ENCODE measurements at places on chromosomes 6 and 20.

- peak; percentile 9 for DNase-seq
Measured at GRCh38 chr20:63708301-63709148, 686 bp downstream of the ZGPAT start.

DNA sequence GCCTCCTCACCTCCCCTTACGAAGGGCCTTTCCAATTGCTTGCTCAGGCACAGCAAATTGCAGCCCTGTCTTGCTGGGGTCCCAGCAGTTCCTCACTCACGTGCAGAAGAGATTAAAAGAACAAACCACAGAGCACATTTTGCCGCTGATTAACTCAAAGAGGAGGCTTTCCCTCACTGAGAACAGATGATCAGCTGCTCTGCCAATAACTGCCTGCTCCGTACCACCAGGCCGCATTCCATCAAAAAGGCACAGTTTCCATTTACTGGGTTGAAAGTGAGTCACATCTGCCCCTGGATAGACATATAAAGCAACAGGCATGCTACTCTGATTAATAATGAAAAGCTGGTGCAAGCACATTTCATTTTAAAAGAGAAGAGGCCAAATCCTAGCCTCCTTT lies 446.8 kb downstream of the PTPRT start:
- no peak for DNase-seq

DNA sequence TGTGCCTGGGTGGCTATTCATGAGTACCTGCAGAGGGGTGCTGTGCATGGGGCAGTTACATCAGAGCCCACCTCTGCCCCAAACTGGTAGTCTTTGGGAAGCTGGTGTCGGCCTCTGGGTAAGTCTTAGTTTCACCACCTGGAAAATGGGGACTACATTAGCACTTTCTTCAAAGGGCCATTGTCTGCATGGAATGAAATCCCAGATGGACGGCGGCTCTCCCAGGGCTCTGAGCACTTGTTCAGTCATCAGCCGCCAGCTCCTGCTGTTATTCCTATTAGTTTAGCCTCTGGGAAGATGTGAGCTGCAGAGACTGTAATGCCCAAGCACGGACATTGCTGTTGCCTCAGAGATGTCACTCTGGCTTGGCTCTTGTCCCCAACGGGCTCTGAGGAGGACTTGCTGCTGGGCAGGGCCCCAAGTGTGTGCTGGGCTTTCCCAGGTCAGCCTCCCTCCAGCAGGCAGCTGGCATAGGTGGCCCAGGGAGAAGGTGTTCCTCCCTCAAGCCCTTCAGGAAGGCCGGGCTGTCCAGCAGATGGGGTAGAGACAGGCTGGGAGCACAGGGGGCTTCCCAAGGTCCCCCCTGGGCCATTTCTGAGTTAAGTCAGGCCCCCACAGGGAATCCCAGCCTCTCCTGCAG lies 268.3 kb downstream of the TFAP2C start:
- no peak for DNase-seq

DNA sequence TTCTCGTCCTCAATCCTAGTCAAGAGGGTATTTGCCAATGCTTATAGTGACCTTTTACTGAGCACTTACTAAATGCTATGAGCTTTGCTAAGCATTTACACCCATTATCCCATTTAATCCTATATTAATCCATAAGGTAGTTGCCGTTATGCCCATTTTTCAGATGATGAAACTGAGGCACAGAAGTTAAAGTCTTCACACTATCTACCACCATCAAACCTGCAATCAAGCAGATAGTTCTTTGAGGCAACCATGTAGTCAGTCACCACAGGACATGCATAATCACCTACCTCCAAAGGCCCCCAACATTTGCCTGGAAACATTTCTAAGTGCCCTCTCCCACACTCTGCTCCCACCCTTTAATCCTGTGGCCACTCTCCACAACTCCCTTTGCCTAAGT lies 149.6 kb downstream of the LY86 start:
- no peak for DNase-seq

DNA sequence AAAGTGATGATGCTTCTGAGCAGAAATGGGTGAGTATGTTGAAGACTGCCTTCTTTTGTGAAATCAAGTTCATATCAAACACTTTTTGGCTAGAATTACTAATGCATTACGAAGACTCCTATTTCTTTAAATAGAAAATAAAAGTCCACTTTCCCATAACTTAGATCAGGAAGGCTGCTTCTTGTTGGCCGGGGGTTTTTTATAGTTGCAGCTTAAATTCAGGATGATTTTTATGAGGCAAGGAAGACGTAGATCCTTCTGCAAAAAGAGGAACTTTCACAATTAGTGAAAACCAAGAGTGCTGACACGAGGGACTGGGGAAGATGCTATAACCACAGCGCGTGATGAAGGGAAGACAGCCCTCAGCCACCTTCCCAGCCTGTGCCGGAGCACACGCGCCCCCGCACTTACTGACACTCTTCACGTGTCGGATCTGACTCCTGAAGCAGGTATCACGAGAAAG lies 206.1 kb upstream of the PRDM1 start:
- peak; percentile 45 for DNase-seq

DNA sequence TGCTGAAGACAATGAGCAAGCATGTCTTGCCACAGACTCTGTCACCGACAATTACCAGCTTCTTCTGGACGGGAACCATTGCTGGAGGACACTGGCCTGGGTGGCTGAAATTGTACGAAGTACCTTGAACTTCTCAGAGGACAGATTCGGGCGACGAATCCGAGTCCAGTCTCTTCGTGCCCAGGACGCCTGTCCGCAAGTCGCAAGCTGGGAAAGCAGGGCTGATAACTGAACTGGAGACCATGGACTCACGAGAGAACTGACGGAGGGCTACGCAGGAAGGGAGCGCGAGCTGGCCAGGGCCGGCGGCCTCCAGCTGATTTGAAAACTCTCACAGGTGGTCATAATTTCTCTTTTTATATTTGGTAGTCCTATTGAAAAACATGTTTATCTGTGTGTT lies 1229.5 kb upstream of the MAP3K7 start:
- no peak for DNase-seq

GRCh38 chr20:11168026-11168425 lies 494.2 kb upstream of the JAG1 start:
- no peak for DNase-seq

DNA sequence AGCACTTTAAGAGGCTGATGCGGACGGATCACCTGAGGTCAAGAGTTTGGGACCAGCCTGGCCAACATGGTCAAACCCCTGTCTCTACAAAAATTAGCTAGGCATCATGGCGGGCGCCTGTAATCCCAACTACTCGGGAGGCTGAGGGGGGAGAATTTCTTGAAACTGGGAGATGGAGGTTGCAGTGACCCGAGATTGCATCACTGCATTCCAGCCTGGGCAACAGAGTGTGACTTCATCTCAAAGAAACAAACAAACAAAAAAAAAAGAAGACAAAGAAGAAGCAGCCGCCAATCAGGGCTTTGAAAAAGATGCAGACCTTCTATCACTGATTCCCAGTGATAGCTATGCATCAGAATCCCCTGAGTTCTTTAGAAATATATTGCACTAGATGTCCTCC lies 56.8 kb downstream of the COL9A1 start:
- DNase-seq: no peak

DNA sequence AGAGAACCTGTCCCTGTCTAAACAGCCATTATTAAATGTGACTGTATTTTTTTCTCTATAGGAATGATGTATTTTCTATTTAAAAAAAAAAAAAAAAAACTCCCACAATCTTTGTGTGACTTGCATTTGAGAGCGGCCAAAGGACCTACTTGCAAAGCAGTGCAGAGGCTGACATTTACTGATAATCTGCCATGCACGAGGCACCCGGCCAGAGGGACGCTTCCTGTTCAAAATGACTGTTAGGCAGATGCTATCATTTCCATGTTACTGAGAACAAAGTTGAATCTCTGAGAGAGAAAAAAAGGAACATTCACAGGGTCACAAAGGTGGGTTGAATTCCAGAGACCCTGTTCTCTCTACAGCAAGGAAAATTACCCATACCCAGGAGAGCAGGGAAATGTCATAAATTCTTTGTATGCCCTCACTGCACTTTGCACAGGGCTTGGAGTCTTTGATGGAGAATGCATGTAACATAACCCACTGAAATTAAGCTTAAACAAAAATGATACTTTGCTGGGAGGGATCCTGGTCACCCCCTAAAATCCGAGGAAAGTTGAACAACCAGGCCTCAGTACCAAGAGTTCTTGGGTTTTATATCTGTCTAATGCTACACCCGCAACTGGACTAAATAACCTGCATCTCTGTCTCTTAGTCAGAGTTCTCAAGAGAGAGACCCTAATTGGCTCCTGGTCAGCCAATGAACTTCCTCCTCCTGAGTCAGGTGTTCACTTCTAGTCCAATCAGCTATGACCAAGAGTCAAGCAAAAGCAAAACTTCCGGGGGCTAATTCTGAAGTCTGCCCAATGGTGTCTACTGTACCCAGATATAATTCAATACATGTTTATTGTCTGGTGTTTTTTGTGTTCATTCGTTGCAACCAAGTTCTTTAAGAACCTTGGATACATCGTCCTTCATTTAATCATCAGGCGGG lies 61.2 kb downstream of the GCLC start:
- DNase-seq: no peak

DNA sequence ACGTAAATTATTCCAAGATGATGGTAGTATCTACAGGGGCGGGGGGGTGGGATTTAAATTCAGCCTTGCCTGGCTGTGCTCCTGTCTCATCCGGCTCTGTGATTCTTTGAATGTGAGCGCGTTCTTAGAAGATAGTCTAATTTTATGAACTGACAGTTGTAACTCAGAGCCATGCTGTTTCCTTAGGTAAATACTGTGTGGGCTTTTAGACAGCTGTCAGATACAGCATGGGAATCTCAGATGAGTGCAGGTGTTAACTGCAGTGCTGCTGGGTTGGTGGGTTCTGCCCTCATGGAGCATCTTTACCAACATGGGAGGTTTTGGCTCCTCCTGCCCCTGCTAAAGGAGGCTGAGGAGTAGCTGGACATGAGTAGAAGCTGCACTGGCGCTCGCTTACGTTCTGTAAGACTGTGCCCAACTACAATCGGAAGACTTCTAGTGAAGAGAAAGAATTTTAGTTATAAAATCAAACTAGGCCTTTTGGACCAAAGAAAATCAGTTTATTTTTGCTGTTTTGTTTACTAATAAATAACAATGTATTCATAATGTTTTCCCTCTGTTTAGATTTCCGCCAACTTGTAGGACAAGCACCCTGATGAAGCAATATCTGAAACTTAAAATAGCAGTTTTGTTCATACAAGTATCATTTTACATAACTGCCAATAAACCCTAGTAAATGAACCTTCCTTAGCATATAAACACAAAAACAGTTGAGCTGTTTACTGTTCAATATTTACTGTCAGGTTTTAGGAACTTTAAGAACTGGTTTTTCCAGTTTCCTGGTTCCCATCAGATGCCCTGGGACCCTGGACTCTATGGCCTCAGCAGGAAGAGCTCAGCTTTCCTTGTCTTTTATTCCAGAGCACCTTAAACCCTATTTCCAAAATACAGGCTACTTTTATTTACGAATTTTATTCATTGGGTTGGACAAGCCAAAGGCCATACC lies 66.1 kb downstream of the FAM120B start:
- DNase-seq: no peak

DNA sequence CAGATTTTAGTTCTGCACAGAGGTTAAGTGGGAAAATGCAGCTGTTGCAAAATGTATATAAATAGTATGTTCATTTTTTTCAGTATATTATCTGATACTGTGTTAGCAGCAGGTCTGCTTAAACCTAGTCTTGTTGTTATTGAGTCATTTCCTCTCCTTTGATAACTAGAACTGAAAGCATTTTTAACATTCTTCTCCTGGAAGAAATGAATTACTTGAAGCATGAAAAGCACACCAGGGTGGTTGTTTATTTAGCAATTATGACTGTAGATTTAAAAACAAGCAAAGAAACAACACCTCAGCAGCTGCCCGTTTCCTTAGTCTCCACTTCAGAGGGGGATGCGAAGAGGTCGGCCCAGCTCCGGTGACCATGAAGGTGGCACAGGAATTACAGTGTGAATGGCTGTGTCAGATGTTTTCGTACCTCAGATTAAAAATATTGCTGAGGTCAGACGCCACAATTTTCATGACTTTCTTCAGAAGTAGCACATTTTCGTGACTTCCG lies 53.5 kb downstream of the GOPC start:
- no peak for DNase-seq

DNA sequence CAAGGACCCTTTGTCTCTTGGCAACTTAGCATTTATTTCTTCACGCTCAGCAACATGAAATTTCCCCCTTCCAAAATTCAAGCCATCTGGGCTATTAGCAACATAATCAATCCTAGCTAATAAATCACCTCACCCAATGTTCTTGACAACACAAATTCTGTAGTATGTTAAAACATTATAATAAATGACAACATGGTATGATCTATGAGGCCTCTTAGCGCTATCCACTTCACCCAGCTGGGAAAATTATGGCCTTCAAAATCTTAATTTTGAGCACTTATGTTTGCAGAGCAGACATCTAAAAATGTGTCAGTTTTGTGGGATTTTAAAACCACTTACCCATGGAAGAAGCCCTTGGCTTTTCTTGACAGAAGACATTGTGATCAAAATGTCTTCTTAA lies 181.9 kb downstream of the HDGFL1 start:
- no peak for DNase-seq
